ENCODE measurements at places on chromosomes 7 and 10. TPM values are rescaled to one million over a fixed set of nuclear protein-coding genes. Genes with fewer than 3 reads are reported as not detected.

DNA sequence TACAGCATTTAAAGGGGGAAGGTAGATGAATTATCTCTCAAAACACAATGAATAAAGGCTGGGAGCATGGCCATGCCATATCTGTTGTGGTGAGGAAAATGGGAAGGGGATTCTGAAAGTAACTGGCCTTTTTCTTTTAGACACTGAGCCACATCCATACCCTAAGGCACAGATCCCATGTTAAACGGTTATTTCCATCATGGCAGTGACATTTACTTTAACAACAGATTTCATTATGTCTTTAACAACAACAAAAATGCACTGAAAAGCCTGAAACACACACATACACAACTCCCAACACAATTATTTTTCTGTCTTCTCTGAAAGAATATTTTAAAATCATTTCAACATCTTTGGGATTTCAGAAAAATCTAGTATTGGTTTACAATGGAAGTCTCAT is 176.1 kb upstream of the FZD1 start:
- no peak for DNase-seq

DNA sequence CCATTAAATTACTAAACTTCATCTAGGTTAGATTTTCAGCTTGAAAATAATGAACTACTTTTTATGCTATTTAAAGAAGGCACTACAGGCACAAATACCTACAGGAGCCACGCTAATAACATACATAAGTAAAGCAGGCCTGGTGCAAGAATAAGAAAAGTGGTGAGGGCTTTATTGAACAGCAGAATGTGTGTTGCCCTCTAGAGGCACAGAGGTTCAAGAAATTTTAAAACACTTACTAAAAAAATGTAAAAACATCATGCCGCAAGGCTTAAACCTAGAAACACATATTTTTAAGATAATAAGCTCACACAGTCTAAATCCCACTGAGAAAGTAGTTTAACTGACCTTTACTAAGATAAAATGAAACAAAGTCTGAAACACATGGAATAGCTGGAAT is 20.3 kb downstream of the CACUL1 start:
- DNase-seq: no peak

GRCh38 chr10:116704926-116705325 is 37.4 kb downstream of the HSPA12A start:
- DNase-seq: no peak

DNA sequence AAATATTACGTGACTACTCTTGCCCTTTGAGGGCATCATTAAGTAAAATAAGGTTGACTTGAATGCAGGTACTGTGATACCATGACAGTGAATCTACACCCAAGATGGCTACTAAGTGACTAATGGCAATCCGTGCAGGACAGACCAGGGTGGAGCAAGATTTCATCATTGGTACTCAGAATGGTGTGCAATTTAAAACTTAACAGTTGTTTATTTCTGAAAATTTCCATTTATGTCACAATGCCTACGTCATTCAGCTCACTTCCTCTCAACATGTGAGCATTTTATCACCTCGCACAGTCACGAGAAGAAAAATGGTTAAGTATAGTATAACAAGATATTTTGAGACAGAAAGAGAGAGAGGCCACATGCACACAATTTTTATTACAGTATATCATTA is 50.3 kb upstream of the MET start:
- no peak for DNase-seq

GRCh38 chr7:130875265-130875741 is 141.3 kb upstream of the KLF14 start:
- DNase-seq: peak; percentile 47

DNA sequence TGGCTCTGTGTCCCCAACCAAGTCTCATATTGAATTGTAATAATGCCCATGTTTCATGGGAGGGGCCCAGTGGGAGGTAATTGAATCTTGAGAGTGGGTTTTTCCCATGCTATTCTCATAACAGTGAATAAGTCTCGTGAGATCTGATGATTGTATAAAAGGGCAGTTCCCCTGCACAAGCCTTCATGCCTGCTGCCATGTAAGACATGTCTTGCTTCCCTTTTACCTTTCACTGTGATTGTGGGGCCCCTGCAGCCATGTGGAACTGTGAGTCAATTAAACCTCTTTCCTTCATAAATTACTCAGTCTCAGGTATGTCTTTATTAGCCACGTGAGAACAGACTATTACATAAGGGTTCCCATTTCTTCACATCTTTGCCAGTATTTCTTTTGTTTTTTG is 97.1 kb upstream of the CPXM2 start:
- no peak for DNase-seq

DNA sequence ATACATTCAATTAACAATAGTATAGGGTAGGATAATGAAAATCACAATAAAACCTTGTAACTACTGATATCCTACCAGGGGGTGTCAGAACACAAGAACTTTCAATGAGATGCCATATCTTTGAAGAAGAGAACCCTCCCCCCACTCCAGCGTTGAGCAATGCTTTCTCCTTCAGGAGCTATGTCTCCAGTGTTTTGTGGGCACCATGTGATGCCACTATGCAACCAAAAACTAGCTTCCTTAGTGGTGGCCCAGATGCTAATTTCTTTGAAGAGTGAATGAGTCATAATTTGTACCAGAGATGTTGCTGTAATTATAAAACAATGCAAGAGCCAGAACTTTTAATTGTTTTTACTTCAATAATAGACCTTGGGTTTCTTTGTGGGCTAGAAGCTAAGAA is 76.0 kb upstream of the ADO start:
- DNase-seq: no peak

DNA sequence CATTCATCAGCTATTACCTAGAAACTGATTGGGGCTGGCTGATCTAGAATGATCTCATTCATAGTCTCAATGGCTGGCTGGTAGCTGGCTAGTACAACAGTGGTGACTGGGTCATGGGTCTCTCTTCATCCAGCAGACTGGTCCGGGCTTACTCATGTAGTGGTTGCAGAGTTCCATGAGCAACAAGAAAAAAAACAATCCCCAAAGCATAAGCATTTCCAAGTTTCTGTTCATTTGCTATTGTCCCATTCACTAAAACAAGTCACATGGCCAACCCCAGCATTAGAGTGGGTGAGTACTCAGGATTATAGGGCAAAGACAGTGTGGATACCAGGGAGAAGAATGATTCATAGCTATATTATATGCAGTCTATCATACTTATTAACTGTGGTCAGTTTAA is 85.2 kb upstream of the SEMA3C start:
- no peak for DNase-seq

- peak; percentile 20 for DNase-seq
Measured at GRCh38 chr7:22193450-22193983, 163.4 kb downstream of the RAPGEF5 start.

GRCh38 chr7:51613911-51614357 is 297.3 kb upstream of the COBL start:
- no peak for DNase-seq

DNA sequence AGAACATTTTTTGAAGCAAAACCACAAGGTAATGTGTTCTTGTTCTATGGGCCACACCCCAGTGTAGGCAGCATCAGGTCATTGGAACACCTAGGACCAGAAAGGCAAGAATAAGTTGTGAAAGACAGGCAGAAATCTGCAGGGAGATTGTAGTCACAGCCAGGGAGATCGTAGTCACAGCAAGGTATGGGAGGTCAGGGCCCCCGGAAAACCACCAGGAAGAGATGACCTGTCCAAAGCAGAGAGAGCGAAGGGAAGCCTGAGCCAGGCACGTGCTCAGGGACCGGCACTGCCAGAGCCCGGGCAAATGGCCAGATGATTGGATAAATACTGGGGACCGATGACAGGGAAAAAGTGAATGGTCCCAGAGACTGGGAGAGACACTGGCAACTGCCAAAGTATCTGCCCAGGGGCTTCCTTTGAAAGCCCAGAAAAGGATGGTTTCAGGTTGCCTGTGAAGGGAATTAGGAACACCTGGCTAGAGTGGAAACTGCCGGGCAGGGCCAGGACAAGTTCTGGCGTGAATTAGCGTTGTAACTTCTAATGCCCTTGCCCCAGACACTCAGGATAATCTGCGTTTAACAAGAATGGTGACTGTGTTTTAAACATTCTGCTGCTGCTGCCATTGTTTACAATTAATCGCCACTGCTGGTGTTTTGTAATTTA is 3.9 kb upstream of the NOBOX start:
- DNase-seq: no peak

GRCh38 chr10:74121368-74121767 is 29.3 kb downstream of the AP3M1 start:
- no peak for DNase-seq

DNA sequence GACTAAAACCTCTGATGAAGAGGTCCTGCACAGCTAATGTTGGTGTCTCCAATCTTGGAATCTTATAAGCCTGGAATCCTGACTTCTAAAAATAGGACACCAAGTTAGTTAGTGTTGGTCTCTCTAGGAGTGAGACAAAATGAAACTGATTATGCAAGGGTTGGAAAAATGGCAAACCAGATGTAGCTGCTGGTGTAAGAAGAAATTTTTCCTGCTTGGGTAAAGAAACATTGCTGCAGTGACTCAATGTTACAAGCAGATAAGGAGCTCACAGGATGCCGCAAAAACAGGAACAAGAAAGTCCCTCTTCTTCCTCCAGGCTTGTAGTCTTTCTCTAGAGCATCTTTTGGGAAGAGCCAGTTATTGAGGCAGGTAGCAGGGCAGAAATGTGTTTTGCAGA is 449.0 kb downstream of the ETV1 start:
- DNase-seq: no peak

DNA sequence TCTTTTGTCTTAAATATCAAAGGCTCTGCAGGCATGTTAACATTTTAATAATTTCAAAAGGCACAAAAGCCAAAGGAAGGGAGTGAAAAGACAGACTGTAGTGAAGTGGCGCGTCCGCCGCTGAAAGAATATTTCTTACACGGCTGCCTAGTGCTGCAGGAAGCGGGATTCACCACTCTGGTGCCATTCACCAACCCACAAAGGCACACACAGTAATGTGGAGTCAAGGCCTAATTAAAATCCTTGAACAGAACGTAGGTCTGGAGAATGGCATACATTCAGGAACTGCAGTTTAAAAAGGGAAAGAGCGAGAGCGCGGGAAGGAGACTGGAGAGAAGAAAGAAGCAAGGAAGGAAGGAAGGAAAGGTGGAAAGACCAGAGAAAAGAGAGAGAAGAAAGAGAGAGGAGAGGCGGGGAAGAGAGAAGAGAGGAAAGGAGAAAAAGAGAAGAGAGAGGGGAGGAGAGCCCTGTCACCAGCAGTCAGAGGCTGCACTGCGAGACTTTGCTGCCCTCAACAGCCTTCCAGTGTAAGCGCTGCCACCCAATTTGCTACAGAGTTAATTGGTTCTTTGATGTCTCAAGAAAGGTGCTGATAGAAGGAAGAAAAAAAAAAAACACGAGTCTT is 554.0 kb downstream of the MDFIC start:
- peak; percentile 8 for DNase-seq

- DNase-seq: peak; percentile 56
Measured at GRCh38 chr10:96377816-96378294, 19.1 kb upstream of the OPALIN start.

- no peak for DNase-seq
Measured at GRCh38 chr7:111076205-111076604, 14.7 kb upstream of the LRRN3 start.

DNA sequence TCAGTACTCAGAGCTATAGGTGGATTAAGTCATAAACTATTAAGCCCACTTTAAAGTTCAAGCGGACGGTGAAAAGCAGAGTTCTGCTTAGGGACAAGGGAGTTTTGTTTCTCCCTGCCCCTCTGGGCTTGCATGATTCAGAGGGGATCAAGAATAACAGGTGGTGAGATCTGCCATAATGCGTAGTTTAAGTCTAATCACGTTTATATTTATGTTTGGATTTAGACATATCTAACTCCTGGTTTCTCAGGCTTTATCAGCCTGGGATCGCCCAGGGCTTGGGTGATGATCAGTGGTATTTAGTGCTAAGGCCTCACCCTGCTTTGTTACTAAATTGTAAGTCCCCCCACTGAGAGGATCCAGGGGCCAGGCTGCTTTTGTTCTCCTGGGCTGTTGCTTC is 335.4 kb upstream of the NRP1 start:
- DNase-seq: no peak

DNA sequence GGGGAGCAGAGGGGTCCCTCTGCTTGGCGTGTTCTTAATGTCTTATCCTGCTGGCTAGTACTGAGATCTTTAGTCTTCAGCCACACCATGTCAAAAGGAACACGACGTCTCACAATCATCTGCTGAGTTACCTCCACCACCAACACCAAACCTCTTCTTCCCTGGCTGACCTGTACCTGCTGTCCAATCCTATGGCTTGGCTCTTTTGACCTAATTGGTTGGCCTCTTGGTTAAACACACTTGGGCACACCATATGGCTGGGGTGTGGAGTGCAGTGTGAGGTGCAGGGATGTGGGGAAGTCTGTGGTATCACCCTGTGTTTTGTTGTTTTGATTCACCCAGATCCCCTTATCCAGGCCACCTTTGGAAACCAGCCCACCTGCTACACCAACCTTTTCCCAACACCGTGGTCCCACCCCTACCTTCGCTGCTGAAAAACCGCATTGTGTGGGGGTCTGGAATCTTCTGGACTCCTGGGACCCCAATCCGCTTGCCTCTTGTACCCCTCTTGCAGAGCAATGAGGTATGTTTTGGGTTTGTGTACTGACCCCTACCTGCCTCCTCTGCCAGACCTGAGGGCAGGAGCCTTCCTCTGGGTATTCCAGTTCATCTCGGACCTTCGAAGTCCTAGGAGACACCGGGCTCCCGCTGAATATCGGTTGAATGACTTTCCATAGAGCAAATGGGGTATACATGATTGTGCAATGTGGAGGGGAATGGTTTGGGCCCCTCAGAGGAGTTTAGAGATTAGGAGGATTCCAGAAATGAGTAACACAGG is 2.8 kb upstream of the LBX1 start:
- DNase-seq: no peak

DNA sequence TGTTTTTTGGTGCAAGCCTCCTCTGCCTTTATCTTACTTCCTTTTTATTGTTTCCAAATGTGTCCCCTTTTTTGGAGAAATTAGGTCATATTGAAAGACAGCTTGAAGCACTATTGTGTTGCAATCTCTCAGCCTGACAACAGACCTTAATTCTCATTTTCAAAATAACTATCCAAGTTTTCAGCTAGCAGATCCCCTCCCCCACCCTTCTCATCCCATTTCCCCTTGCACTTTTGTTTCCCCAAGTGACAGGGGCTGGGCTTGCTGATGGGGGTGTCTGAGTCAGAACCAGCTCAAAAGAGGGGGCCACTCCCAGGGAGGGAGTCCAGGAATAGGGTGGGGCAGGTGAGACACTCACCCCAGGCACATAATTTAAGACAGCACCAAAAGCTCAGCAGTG is 75.3 kb downstream of the MKI67 start:
- no peak for DNase-seq

Gene EBF3
- 3.6 TPM for total RNA-seq

Gene LGI1
- not detected for total RNA-seq

Gene DNA2
- total RNA-seq: 2.6 TPM

Gene IGFBP1
- total RNA-seq: not detected

Gene C10orf105
- not detected for total RNA-seq

Gene CTAGE8
- total RNA-seq: not detected

Gene TMEM176A
- total RNA-seq: 29.7 TPM

Gene ABCB4
- 7.5 TPM for total RNA-seq

Gene GPR146
- total RNA-seq: 56.8 TPM

Gene GIMAP6
- total RNA-seq: 22.3 TPM

Gene TAS2R3
- total RNA-seq: 0.93 TPM

Gene PPP1R17
- total RNA-seq: not detected

Gene CYREN
- 30.1 TPM for total RNA-seq

Gene EPHA1
- total RNA-seq: 0.51 TPM
